ENCODE measurements at places on chromosomes 4 and X.

- no peak for DNase-seq
These were observed 82.8 kb downstream of the STK32B start for GRCh38 chr4:5133933-5134594.

DNA sequence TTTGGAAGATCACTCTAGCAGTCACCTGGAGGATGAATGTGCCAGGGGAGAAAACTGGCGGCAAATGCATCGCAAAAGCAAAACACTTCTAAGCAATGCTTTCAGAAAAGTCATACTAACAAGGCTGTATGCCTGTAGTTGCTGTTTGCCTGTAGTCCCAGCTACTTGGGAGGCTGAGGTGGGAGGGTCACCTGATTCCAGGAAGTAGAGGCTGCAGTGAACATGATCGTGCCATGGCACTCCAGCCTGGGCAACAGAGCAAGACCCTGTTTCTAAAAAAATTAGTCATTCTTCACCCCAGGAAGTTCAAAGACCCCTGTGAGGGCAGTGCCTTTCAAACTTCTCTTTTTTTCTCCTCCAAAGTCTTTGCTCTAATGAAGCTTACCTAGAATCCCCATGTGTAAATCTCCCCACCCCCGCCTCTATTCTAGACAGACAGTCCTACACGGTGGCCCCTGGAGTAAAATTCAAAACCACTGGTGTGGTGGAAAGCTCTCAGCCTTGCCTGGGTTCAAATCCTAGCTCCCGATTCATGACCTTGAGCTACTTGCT lies 5.5 kb downstream of the SOWAHD start:
- no peak for DNase-seq

DNA sequence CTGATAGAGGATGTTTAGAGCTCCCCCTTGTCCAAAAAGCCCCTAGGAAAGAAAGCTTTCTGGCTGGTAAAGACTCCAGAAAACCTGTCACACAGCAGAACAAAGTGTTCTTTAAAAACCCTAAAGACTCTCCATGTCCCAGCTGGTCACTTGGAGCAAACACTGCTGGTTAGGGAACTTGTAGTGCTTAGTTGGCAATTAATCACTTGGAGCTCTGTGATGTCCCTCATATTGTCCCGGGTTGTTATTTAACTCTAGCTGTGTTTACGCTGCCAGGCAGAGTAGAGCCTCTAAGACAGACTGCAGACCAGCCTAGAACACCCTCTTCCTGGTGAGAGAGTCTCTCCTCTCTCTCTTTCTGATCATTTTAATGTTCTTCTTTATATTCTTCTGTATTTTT lies 267.3 kb downstream of the BCOR start:
- DNase-seq, result no peak

GRCh38 chrX:109783701-109784079 lies 50.6 kb upstream of the ACSL4 start:
- DNase-seq, result no peak

GRCh38 chr4:126957987-126958386 lies 674.8 kb upstream of the INTU start:
- DNase-seq, result no peak

DNA sequence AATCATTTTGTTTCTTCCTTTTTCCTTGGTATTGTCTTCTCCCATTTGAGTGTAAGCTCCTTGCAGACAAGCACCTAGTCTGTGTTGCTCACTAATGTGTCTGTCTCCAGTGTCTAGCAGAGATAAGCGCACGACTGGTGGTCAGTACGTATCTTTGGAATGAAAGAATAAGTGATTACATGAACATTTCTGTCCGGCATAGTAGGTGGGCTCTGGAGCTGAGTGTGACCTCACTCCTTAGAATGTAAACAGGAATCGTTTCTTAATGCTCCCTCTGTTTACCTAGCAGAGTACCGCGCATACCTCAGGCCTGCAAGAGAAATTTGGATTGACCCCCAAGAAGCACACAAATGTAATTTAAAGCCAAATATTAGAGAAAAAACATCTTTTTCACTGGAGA lies 235.4 kb downstream of the MAML3 start:
- no peak for DNase-seq

GRCh38 chr4:965766-966134 lies 7.6 kb downstream of the DGKQ start:
- no peak for DNase-seq

DNA sequence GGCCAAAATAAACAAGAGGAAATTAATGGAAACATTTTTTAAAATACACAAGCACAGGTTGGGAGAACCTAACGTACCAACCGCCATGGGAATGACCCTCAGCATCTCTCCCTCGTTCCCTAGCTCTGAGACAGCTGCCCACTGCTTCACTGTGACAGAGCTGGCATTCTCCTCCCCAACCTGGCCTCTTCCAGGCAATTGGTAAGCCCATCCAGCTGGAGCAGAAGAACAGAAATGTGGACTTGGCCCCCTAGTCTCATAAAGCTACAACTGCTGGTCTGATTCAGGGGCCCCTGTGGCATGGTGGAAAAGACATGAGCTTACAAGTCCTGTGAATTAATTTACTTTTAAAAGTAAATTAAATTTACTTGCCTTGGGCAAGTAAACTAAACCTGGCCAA lies 245.1 kb downstream of the PTTG2 start:
- DNase-seq, result no peak

DNA sequence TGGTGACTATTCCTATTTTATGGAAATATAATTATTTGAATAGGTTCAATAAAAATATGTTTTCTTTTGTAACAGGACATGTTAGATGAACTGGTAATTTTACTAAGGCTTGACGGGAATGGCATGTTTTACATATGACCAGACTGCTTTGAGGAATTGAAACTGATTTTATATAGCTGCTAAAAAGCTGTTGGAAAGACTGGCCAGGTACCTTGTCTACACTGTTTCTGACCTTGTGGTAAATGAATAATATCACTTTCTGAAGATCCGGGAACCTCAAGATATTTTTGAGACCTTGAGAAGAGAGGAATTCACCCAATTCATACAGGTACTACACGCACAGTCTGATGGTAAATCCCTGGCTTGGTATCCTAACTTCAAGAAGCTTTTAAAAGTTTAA lies 42.1 kb upstream of the USP46 start:
- no peak for DNase-seq

All from GM18507 (cell line).